Activated CD4-positive, alpha-beta T cell treated with anti-CD3 and anti-CD28 coated beads, Interleukin-2, amount 50 U/mL, for 24 hours (primary cell): ENCODE measurements at places on chromosomes 1 and 21.

DNA sequence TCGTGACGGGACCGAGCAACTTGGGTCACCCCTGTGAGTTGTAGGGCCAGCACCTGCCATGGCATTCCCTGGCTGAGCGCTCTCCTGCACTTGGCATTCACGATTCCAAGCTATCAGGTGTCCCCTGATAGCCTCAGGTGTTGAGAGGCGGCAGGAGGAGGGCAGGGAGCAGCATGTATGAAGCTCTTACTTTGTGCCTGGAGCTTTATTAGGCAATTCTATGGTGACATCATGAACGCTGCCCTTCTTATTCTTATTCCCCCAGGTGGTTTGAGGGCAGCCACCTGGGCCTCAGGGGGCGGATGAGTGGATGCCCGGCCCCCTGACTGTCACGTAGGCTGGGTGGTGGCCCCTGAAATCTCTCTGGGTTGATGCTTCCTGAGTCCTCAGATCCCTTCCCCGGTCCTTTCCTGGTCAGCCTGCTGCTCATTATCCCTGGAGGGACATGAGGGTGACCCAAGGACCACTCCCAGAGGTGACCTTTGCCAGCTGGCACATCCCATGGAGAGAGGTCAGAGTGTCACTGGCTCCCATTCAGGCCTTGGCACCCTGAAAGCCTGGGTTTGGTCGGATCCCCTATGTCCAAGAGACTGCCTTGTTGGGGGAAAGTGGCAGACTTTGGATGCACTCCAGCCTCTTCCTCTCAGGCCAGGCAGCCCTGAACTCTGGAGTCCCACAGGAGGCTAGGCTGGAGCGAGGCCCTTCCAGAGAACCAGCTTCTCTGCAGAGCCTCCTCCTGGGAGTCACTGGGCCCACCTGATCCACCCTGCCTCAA lies 51.9 kb downstream of the SPSB1 start:
- DNase-seq = no peak

GRCh38 chr1:20112279-20113000 lies 6.9 kb downstream of the PLA2G2D start:
- no peak for DNase-seq

- DNase-seq = no peak
Observed at GRCh38 chr21:31688603-31689368, 29.3 kb downstream of the SOD1 start.

- DNase-seq = no peak
Observed at GRCh38 chr1:197451381-197451780, 183.3 kb downstream of the CRB1 start.

DNA sequence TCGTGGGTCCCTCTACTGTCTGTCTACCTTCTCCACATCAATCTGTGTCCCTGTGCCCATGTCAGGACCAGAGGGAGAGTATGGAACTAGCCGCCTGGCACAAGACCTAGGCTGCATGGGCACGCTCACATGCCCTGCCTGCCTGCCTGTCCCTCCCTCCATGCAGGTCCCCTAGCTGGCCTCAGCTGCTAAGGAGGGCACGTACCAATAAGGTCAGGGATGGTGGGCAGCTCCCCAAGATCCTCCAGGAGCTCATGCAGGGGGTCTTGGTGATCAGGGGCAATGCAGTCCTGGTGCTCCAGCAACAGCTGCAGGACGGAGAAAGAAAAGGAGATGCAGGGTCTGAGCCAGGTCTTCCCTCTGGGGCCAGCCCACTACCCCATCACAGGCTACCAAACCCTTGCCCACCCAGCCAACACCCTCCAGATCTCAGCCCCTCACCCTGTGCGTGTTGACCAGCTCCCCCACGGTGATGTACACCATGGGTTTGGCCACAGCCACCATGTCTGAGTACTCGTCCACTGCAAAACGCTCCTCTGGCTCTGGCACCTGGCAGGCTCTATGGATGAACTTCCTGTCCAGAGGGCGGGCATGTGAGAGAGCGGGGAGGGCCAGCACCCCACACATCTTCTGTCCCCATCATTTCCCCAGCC lies 33.1 kb upstream of the MEF2D start:
- DNase-seq = no peak

- DNase-seq = no peak
Observed at GRCh38 chr1:41241354-41241748, 755 bp downstream of the SCMH1 start.

GRCh38 chr21:42593007-42593814 lies 60.2 kb upstream of the PDE9A start:
- DNase-seq = peak; percentile 44

DNA sequence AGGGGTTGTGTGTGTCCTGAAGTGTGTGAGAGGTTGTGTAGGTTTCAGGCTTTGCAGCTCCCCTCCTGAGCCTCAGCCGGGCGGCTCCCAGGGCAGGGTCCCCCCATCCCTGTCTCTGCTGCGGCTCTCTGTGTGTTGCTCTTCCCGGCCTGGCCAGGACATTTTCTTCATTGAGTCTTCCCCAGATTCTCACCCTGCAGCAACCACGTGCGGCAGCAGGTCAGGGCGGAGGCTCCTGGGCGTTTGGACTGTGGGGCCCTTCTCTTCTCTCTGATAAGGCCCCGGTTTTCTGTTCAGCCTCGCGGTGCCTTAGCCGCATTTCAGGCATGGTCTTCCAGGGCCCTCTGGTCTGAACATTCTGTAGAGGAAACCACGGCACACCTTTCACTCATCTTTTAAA lies 1.8 kb upstream of the TCP10L start:
- DNase-seq = no peak

DNA sequence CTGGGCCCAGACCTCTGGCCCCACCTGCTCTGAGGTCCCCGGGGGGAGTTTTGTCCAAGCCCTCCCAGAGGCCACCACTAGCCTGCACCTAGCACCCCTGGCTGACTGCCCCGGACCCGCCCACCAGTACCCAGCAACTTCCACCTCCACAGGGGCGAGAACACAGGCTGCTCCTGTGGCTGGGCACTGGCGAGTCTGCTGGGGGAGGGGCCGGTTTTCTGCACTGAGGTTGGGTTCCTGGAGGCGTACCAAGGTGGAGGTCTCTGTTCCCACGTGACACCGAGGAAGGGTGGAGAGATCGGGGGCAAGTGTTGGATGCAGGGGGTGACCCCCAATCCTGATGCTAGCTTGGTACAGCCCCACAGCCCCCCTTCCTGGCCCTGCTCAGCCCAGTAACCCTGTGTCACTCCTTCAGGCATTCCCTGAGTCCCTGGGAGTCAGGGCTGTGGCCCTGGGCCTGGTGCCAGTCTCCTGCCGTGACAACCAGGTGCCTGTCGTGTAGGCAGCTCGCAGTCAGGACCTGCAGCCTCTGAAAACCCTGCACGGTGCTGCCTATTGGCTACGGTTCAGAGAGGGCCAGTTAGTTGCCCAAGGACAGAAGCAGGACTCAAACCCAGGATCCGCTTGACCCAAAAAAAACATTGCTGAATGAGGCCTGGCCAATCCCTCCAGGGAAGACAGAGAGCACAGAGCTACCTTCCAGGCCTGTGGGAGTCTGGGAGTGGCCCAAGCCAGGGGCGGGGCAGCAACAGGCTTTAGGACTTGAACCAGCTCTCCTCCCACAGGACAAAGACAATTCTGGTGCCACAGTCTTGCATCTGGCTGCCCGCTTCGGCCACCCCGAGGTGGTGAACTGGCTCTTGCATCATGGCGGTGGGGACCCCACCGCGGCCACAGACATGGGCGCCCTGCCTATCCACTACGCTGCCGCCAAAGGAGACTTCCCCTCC lies 3.1 kb downstream of the ESPN start:
- no peak for DNase-seq

DNA sequence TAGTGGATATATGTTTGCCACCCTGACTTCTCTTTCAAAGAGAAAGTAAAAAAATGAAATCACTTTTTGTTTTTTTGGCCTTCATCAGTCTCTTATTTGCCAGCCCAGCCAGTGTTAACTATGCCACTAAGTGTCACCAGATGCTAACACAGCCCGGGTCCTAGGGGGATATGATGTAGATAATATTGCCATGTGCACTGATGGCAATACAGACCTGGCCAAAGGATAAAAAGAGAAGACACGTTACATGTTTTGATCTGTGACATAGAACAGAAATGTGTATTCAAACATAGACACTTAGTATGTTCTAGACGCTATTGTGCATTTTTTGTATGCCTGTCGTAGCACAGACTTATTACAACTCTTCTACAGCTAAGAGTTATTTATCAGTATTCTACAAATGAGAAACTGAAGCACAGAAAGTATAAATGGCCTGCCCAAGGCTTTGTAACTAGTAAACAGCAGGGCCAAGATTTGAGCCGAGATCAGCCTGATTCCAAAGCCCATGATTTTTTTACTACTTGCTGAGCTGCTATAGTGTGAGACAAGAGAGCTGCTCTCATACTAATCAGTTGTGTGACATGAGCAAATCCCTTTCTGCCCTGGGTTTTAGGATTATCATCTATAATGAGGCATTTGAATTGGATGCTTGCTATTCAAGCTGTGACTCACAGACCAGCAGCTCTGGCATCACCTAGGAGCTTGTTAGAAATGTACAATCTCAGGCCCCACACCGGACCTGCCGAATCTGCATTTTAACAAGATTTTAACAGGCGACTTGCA lies 6.3 kb downstream of the LRRC53 start:
- no peak for DNase-seq

DNA sequence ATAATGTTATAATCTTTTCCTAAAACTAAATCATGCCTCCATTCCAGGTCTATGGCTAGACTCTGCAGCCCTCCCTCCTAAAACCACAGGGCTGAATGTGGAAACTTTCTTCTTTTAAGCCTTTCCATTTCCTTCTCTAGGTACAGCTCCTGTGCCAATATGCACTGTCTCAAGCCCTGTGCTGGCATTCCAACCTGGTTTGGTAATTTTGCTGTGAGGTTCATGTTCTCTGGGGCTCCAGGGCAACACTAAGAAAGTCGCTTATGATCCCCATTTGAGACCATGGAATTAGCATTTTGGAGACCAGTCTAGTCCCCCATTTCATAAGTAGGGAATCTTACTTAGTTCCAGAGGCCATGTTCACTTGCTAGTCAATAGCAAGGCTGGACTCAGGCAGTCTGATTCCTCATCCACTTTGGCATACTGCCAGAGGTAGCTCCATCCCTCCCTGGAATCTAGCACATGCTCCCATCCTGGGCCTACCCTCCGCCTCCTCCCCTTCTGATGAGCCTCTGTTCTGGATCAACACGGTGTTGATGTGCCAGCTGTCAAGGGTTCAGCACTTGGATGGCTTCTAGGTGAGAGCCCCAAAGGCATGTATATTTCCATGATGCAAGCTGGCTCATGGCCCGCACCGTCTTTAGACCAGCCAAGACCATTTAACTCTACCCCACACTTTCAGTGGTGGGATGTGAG lies 36.5 kb downstream of the ZMYND12 start:
- DNase-seq = no peak

- DNase-seq = no peak
Observed at GRCh38 chr1:21327566-21328323, 37.5 kb upstream of the ECE1 start.

- no peak for DNase-seq
Observed at GRCh38 chr1:12634696-12635202, 9.1 kb upstream of the AADACL4 start.

GRCh38 chr1:27052527-27052926 lies 39.9 kb upstream of the TENT5B start:
- DNase-seq = no peak

DNA sequence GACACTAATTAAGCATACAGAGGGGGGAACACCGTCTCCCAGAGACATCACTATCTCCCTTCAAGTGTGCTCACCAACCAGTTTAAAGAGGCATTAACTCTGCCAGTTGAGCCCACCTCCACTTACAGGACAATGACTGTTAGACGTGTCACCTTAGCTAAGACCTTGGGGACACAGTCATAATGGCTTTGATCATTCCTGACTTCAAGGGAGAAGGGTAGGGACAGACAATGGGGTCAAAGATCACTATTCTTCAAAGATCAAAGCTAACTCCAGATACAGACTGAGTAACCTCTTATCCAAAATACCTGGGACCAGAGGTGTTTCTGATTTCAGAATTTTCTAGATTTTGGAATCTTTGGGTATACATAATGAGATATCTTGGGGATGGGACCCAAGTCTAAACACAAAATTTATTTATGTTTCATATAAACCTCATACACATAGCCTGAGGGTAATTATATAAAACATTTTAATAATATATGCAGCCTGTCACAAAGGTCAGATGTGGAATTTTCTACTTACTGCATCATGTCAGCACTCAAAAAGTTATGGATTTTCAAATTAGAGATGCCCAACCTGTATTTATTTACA lies 246.1 kb downstream of the SLC45A1 start:
- DNase-seq = no peak

GRCh38 chr1:192766009-192766625 lies 42.7 kb upstream of the RGS2 start:
- no peak for DNase-seq

GRCh38 chr1:7097938-7098592 lies 312.8 kb downstream of the CAMTA1 start:
- no peak for DNase-seq

DNA sequence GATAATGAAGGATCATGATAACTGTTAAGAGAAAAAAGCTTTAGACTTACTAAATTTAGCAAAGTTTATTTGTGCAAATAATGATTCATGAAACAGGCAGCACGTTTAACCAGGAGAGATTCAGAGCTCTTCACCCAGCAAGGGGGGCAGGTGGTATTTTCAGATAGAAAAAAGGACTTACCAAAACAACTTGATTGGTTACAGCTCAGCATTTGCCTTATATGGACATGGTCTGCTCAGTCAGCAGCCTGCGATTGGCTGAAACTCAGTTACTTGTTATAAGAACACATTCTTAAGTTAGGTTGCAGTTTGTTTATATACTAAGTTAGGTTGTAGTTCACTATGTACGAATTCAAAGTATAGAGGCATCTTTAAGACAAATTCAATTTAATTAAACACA lies 165.6 kb downstream of the DUSP10 start:
- no peak for DNase-seq
